ENCODE measurements at places on chromosomes 7 and 10.

DNA sequence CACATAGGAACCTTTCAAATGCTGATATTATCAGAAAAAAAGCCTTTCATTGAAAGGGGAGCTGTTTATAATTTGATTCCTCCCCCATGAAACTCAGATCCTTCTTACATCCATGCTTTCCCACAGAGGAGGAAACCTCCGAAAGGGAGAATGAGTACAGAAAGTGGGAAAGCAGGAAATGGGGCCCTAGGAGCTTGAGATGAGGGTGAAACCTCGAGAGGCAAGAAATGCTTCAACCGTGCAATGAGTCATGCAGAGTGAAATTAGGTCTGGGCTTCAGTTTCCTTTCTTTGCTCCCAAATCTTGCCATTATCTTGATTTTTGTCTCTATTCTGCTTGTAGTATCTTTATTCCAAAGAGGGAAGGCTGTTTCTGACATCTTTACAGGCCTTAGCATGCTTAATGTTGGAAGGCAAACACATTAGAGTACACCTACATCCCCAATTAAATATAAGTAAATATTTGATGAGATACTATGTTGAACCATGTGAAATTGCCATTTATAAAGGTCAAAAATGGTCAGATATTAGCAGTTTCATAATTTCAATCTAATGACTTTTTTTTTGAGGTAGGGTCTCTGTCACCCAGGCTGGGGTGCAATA, 79.1 kb downstream of the NAMPT start:
- no peak for DNase-seq

GRCh38 chr10:91046869-91047268, 126.0 kb upstream of the ANKRD1 start:
- DNase-seq, result no peak

- no peak for DNase-seq
These were observed 50.5 kb downstream of the FZD1 start for GRCh38 chr7:91314591-91315323.

DNA sequence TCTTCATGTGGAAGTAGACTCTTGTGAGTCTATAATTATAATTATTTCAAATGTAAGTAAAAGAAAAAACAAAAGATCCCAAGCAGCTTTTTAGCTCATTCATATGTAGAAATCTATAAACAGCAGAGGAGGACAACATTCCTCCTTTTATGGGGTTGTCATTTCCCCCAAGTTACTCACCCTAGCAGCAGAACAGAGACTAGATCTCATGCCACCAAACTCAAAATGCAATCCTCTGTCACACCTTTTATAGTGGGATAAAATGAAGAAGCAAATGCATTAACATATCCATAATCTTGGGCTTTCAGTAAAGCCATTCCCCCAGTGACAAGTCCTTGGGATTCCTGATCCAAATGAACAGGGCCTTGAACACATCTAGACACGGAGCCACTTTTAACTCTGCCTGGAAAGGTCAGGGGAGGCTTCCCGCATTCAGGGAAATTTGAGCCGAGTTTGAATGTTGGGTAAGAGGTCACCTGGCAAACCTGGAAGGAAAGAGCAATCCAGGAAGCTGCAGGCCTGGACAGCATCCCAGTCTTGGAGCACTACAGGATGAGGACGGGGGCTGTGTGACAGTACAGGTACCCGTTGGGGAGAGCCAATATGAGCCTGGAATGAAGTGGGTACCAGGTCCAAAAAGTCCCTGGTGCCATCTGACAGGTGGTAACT, 76.4 kb downstream of the DOCK4 start:
- DNase-seq, result no peak

DNA sequence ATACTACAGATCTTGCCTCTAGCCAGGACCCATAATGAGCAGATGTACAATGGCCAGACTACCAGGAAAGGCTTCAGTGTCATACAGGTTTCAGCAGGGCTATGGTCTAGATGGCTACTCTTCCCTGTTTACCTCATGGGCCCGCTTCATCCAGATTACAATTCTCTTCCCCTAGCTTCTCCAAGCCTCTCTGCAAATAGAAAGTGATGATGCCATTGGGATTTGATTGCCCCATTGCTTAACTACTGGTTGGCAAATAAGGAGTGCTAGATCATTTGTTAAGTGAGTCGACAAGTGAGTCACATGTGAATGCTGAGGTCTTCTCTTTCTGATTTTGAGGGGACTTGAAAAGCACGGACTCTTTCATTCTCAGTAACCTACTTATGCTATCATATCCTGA, 361.5 kb upstream of the LRRTM3 start:
- DNase-seq, result no peak

- no peak for DNase-seq
These were observed 20.4 kb downstream of the PPP2R2D start for GRCh38 chr10:131921184-131921583.

- DNase-seq, result no peak
These were observed 171.9 kb downstream of the ARID5B start for GRCh38 chr10:62073429-62073828.

- no peak for DNase-seq
These were observed 5.4 kb downstream of the FAM171A1 start for GRCh38 chr10:15365692-15366091.

- DNase-seq, result no peak
These were observed 179.5 kb downstream of the ADAM12 start for GRCh38 chr10:126208726-126209302.

DNA sequence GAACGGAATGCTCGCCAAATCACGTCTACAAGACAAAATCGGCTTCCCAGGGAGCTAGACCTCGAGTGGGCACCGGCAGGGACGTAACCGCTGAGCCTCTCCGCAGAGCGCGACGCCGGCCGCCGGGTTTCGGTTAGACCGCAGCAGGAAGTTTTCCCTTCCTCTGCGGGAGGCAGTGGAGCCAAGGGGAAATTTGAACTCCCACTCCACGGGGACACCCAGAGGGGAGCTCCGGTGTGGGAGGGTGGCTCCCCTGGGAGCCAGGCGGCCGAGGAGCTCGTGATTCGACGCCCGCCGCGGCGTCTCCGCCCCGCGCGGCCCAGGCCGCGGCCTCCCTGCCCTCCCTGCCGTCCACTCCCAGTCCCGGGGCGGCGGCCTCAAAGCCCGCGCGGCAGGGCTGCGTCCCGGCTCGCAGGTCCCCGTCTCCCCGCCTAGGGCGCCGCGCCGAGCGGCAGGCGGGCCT, 426 bp downstream of the SYPL1 start:
- peak; percentile 2 for DNase-seq

DNA sequence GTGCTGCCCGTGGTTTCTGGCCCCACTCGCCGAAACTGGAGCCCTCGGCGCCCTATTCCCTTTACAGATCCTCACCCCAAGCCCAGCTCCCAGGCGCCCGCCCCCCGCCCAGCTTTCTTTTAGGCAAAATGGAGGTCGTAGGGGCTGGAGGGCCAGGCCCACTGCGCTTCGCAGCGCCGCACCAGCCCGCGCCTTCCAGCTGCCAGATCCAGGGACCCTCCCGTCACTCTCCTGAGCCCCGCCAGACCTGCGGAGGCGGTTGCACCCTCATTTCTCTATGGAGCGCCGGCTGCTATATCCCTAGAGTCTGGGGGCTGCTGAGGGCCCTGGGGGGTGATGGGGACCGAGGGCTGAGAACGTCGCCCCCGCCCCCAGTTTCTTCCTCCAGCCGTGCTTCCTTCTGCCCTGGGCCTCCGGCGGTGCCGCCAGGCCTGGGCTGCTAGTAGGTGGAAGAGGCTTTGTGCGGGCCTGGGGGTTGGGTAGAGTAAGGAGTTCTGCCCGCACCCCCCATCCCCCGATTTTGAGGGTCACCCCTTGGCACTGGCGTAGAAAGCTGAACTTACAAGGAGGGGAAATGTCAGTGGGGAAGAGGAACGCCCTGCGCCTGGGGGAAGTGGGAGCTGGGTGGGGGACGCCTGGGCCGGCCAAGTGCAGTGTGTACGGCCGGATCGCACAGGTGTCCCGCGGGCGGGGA, 1.0 kb downstream of the GNB2 start:
- DNase-seq, result no peak

DNA sequence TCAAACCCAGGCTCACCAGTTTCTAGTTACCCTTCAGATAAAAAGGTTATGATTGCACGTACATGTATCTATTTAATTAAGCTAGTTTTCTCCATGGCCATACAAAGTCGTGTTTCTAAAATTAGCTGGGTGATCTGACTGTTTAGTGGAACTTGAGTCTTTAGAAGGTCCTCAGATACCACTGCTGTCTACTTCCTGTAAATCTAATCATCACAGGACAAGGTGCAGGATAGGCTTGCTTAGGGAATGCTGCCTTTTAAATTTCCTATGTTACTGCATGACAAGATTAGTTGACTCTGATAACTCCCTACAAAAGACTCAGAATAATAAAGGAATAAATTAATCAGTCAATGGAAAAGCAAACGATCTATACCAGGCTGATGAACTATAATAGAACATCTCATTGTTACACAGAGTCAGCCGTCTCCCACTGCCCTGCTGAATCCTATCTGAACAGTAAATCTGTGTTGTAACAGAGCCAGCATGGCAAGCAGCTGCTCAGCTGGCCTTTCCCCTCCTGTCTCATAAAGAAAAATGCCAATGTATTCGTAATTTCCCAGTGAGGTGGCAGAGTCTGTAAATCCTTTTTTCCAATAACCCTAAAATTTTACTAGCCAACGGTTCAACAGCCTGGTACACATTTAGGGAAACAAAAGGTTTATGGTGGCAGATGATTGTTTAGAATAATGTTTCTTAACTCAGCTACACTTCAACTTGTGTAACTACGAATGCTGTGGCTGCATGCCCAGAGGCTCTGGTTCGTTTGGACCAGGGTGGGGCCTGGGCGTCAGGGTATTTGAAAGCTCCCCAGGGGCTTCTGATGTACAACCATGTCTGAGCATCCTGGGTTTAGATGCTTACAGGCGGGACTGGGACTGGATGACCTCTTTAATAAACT, 318.0 kb downstream of the PAXIP1 start:
- DNase-seq, result no peak

DNA sequence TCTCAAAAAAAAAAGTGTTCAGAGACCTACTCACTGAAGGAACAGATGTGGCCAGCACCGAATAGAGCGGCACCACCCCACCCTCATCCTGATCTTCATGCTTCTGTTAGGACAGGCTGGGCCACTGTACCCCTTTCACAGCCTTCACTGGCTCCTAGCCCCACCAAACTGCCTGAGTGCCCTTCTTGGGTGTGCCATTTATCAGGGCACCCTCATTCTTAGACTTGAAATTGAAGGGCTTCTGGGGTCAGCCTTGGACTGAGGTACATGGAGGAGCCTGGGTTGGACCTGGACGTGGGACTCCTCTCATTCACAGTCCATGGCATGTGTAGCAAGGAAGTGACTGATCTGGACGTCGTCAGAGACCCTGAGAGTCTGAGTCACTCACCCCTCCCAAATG, 190.3 kb downstream of the COBL start:
- DNase-seq, result no peak

- DNase-seq, result peak; percentile 11
These were observed 1.8 kb downstream of the PFKP start for GRCh38 chr10:3068968-3069737.

GRCh38 chr10:35642035-35642792, at the start of gene FZD8:
TSS of gene FZD8 (minus strand) at chr10:35642296. CDS start at chr10:35641429, 867 bp downstream.
- DNase-seq, result peak; percentile 84

DNA sequence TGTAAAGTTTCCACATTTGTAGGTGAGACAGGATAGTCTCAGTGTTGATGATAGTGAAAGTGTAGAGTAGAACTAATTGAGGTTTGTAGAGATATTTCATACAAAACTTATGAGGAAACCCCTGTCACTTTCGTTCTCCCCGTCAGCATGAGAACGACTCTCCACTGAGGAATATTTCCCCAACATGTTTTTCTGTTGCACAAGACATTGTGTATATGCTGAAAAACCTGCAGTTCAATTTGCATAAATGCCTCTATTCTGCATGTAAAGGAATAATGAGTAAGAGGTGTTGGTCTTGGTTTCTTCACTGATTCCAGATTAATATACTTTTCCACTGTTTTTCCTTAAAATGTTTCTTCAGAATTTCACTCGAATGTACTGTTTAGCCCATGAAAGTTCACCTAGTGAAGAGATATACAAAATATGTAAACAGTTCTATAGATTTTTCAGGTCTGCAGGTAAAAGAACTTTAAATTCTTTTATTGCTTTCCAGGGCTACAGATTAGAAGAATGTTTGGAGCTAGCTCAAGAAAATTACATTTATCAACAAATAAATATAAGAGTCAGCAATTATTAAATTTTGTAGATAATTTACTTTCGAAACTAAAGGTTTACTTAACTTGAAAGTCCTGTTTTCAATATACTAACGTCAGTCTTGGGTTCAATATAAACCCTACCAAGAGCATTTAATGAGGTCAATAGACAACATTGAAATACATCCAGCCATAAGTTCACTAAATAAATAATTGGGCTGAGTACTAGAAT, 37.2 kb downstream of the HEPACAM2 start:
- DNase-seq, result no peak

GRCh38 chr7:95318501-95319100, 5.7 kb downstream of the PON1 start:
- DNase-seq, result no peak

DNA sequence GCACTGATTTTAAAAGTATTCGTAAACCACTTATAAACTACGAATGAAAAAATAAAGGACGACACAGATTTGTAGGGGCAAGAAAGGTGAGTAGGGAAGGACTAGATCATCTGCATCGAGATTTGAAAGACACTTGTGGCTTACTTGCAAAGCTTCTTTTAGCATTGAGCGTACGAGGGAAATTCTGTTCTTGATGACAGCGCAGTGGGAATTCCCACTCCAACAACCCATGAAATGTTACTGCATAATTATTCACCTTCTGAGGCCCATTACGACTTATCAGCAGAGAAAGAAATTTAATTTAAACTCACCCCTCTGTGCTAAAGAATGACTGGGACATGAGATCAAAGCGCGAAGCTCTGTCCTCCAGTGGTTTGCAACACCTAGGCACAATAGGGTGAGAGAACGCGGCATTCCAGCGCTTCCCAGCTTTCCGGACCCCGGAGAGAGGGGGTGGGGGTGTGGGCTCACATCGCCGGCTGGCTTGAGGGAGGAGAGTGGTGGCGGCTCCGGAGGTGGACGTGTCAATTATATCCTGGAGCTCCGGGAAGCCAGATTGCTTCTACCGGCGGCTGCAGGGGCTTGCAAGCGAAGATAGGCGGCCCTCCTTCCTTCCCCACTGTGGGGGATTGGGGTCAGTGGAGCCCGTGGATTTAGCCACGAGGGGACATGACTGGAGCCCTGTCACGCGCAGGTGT, 10.3 kb downstream of the SP8 start:
- DNase-seq, result no peak

DNA sequence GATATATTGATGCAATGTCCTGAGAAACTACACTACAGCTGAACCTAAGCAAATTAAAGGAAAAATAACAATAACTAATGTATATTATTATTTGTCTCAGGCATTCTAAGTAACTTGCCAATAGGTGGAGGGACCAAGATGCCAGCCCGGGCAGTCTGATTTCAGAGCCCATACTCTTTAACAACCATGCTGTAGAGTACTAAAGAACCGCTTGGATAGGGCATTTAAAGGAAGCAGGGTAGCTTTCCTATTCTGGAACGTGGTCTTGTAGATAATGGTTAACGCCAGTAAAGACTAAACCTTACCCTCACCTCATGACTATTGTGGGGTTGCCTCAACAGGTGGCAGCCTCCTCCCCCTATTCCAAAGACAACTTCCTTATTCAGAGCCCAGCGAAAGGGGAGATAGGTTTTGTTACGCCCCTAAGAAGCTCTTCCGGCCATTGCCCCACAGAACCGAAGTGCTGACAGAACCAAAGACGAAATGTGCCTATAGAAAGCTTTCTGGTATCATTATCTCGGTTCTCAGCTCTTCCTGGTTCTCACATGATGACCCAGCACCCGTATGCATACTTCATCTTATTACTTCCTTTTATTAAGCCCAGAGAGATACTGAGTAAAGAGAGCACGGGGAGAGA, 707 bp upstream of the C1GALT1 start:
- no peak for DNase-seq

- no peak for DNase-seq
These were observed 257.3 kb downstream of the PTEN start for GRCh38 chr10:88120599-88121333.

- no peak for DNase-seq
These were observed 1.5 kb downstream of the IL6 start for GRCh38 chr7:22728401-22729029.
